ENCODE measurements at places on chromosomes 1 and 21.

DNA sequence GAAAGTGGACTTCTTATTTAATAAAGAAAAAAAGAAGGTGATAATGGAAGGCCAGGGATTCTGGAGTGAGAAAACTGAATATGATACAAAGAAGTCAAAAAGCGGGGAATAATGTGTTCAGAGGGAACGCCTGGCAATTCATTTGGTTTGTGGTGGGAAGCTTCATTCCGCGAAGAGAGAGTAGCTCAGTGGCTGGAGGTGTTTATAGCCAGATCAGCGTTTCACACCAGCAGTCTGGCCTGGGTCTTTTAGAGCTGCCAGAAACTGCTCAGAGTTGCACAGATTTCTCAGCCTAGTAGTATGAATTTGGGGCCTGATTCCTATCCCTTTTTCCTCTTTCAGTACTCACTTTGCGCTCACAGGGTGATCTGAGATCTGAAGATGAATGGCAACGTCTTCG is 67.8 kb upstream of the IPO9 start:
- no peak for DNase-seq

- no peak for DNase-seq
These were observed 24.2 kb downstream of the RRP1 start for GRCh38 chr21:43813656-43813980.

DNA sequence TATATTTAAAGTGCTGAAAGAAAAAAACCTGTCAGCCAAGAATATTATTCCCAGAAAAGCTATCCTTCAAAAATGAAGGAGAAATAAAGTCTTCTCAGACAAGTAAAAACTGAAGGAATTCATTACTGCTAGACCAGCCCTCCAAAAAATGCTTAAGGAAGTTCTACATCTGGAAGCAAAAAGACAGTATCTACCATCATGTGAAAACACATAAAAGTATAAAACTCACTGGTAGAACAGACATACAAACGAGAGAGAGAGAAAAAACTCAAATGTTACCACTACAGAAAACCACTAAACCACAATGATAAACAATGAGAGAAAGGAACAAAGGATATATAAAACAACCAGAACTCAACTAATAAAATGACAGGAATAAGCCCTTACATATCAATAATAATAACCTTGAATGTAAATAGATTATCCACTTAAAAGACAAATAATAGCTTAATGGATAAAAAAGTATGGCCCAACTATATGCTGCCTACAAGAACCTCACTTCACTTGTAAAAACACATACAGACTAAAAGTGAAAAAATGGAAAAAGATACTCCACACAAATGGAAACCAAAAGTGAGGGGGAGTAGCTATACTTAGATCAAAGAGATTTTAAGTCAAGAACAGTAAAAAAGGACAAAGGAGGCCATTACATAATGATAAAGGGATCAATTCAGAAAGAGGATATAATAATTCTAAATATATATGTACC is 22.0 kb downstream of the NSL1 start:
- DNase-seq, result no peak

DNA sequence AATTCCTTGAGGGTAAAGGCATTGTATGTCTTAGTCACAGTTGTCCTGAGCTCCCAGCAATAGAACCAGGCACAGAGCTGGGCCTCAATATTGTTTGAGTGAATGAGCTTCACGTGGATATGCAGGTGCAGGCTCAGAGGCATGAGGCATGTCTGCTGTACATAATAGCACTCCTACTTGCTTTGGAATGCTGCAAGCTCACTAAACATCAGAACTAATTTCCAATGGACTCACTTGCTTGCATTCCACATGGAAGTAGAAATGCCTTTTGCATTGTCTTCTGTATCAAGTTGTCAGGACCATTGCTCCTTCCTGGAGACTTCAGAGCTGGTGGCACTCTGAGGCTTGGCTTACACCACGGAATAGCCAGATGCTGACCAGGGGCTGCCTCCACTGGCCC is 37.1 kb downstream of the INAVA start:
- no peak for DNase-seq

GRCh38 chr1:185759061-185759460 is 24.9 kb downstream of the HMCN1 start:
- no peak for DNase-seq

GRCh38 chr1:70034403-70034802 is 171.0 kb downstream of the LRRC40 start:
- DNase-seq, result no peak

DNA sequence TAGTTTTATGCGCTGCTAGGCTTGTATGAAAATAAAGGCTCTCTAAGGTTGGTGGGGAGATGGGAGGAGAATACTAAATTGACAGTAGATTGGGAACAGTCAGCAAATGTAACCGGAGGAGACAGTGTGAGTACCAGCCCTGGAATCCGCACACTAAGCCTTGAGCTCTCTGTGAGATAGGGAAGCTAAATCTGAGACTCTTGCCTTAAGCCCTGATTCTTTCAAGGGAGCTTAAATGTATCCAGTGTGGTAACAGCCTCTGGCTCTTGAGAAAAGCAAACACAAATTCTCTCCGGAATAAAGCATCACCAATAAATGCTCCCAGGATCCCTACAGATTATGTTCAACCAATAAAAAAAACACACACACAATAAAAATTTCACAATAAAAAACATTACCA is 33.0 kb upstream of the PDPN start:
- no peak for DNase-seq

All from heart left ventricle (tissue), 16 donors.